ENCODE measurements at places on chromosomes 2 and 18.

DNA sequence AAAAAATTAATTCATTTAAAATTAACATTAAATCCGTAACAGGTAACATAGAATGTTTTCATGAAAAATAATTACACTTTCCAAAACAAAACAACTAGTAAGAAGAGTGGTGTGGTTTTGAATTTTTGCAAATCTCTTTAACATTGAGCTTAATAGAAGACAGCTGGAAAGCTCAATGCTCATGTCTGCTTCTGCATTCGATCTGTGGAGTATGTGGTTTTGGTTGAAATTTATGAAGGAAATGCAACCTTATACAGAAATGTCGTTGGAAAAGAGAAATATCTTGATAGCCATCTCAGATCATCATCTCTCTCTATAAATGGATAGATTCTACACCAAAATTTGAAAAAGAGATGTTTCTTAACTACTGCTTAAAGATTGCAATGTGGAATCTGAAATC lies 17.3 kb upstream of the FHL2 start:
- no peak for DNase-seq

GRCh38 chr2:172109256-172109987 lies 6.7 kb upstream of the DLX2 start:
- DNase-seq: no peak

DNA sequence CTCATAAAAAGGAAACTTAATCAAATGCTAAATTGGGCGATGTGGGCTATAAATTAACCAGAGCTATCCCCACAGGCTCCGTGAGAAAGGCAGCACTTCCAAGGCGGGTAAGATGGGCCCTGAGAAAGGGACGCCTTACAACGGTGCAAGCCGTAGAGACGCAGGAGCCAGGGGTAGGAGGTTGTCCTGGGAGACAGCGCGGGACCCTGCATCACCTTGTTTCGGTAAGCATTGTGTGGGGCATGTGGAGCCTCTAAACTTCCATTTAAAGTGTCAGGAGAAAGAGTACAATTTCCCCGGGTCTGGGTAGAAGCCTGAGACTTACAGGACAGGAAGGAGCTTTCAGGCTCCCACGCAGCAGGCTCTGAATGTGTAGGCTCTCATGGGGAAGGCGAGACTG lies 1.2 kb upstream of the PER2 start:
- DNase-seq: no peak

GRCh38 chr2:37506407-37507050 lies 162.1 kb downstream of the QPCT start:
- DNase-seq: no peak

GRCh38 chr18:38520786-38521185 lies 955.2 kb upstream of the CELF4 start:
- no peak for DNase-seq

DNA sequence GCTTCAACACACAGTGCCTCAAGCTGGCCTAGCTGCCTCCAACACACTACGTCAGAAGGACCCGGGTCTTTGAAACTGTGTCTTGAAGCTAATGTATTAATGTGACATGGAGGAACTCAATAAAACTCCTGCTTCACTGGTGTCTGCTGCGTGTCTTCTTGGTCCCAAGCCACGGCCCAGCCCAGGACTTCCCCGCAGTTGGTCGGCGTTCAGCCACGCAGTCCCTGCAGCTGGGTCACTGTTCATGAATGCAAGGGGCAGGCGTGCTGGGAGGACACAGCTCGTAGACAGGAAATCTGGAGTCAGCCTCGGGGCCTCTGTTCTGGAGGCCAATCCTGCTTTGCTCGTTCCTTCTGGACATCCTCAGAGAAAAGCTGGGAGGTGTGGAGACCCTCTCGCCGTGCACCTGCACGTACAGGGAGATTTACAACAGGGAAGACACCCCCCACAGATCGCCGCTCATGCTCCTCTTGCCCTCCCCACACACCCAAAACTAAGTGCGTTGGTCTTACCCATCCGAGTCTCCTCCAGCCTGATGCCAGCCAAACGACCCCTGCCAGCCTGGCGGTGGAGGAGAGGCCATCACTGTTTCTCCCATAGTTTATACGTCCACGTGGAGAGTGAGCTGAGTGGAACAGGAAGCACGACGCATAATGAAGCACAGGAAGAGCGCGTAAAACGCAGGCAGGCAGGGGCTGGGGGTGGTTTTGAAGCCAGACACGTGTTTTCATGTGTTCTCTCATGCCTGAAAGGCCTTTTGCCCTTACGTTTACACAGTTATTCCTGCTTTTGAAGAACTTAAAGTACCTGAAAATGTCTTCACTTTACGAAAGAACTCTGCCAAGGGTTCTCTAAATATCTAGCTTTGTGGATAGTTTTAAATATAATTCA lies 39.7 kb downstream of the ADI1 start:
- DNase-seq: no peak

DNA sequence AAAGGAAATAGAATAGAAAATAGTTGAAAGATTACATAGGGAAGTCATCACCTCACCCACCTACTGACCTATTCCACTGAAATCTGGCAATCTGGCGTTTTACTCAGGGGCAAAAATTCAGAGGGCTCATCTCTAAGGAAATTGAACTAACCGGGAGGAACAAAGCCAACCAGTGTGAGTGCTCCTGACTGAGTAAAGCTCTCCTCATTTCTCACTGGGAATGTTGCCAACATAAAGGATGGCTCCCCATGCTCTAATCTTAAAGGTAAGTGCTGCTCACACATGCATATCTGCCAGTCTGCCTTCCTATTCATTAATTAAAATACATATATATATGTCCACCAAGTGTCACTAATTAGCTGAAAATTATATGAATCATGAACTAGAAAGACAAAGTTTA lies 13.5 kb upstream of the DOK6 start:
- DNase-seq: no peak

GRCh38 chr2:39378968-39379367 lies 58.1 kb downstream of the MAP4K3 start:
- DNase-seq: no peak

DNA sequence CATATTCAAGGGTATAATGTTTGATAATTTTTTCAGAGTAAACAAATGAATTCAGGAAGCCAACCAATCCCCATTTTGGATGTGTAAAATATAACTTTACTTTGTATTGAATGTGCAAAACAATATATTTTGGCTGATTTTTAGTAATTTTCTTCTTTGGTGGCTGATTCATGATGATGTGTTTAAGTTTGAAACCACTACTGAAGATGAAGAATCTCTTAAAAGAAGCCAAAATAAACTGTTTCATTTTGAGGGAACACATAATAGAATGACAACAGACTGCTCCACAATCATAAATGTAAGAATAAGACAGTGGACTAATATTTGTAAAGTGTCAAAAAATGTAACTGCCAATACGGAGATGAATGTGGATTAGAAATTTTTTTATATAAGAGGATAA lies 52.5 kb upstream of the TRIM43 start:
- no peak for DNase-seq

GRCh38 chr18:78754311-78755043 lies 225.1 kb upstream of the SALL3 start:
- DNase-seq: no peak

DNA sequence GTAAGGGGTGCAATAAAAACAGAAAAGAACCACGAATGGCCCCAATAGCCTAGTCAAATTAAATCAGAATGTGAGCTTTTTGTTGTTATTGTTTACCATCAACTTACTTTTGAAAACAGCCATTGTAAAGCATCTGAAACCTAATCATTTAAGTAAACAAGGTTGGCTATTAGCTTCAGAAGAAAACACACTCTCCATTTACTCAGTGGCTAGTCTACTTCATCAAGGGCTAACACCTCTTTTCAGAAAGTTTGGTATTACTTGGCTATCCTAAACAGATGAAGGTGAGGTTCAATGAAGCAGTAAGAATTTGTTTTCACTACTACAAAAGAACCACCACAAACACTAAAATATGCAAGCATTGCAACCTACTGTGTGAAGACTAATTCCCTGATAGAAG lies 398.0 kb downstream of the CDH2 start:
- no peak for DNase-seq

- DNase-seq: no peak
Observed at GRCh38 chr2:117700471-117700870, 114.0 kb upstream of the DDX18 start.

DNA sequence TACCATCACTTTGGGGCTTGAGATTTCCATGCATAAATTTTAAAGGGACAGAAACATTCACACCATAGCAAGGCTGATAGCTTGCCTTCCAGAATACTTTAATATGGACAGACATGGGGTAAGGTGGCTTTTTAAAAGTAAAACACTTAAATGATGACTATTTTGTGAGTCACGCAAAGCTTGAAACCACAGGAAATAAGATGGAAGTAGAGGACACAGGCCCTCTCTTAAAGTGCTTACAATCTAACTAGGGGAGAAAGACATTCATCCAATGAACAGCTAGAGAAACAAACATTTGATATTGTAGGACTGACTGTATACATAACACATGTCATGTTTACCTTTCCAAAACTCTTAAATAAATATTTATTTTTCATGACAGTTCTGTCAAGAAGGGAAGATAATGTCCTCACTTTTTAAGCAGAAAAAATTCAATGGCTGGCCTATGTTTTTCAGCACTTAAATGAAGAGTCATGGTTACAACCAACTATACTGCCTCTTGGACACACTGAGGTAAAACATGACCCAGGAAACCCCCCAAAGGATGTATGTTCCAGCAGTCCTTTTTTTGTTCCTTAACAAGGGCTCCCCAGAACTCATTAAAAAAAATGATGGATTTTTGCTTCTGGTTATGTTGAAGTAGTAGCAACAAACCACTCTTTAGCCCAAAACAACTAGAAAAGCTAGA lies 120.0 kb upstream of the RBMS1 start:
- DNase-seq: no peak

DNA sequence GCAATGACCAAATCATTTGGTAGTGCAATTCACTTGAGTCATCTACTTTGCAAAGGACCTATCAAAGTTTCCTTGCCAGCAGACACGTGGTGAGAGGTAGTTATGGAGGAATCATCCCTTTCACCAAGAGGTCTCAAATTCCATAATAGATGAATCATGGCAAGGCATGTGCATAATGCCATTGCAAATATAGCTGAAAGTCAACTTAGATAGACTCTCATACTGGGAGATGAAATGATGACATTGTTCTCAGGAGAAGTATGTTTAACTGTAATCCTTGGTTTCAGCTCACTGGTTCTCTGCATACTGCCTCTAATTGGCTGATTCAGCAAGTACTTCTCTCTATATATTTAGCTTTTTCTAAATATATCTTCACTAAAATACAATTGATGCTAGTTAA lies 57.2 kb downstream of the CALCRL start:
- DNase-seq: no peak

- DNase-seq: no peak
Observed at GRCh38 chr2:204869132-204869823, 324.0 kb downstream of the PARD3B start.

- no peak for DNase-seq
Observed at GRCh38 chr2:5976531-5977065, 284.4 kb downstream of the SOX11 start.

DNA sequence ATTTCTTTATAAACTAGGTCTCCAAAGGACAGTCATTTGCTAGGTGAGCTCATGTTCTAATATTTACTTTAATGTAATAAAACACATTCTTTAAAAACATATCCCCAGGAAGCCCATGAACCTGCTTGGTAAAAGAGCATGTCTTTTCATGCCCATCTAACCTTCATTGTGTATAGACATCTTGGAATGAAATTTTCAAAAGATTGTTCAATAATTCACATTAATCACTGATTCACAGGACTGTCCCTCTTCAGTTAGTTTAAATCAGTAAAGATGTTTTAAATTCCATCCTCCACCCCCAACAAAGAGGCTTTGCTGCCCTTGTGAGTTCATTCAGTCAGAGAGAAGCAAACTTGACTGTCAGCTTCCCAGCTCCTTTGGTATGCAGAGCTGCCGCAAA lies 633.4 kb upstream of the CELF4 start:
- DNase-seq: no peak

DNA sequence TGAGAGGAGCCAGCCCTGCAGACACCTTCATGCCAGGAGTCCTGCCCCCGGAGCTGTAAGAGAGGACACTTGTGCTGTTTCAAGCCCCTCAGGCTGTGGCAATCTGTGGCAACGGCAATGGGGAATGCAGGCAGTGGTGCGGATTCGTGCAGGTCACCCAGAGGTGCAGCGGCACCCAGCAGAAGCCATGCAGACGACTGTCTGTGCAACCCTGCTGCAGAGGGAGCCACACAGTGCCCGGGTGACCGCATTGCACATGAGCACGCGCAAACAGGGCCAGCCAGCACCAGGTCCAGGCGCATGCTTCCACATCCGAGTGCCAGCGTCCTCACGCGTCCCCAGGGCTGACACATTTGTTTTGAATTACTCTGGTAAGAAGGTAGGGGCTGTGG lies 84.8 kb upstream of the GPC1 start:
- DNase-seq: no peak

DNA sequence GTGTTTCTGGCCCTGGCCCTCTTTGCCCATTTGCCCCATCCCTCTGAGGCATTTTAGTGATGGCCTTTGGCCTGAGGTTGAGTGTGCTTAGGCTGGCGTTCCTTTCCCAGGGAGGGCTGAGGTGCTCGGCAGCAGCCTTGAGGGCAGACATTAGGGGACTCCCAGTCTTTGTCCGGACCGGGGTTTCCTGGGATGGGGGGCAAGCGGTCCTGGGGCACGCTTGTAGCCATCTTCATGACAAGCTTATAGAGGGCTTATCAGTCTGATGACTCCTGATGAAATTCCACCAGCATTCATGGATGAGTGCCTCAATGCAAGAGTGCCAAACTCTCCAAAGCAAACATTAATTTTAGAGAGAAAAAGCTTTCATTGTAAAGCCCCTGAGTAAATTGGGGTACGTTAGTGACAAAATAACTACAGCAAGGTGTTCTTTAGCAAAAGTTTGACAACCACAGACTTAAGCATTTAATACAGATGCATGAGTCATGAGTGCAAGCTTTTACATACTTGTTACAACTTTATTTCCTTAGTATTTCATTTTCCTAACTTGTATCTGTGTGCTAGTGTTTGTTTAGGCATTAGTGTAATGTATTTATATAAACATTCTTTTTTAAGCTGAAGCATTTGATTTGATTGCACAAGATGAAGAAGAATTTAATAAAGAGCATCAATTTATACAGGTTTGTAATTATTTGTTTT lies 45.6 kb downstream of the CEP192 start:
- no peak for DNase-seq

- DNase-seq: no peak
Observed at GRCh38 chr18:53417003-53417402, 807.5 kb downstream of the MBD2 start.

- DNase-seq: no peak
Observed at GRCh38 chr18:8758466-8758865, 53.1 kb downstream of the MTCL1 start.

DNA sequence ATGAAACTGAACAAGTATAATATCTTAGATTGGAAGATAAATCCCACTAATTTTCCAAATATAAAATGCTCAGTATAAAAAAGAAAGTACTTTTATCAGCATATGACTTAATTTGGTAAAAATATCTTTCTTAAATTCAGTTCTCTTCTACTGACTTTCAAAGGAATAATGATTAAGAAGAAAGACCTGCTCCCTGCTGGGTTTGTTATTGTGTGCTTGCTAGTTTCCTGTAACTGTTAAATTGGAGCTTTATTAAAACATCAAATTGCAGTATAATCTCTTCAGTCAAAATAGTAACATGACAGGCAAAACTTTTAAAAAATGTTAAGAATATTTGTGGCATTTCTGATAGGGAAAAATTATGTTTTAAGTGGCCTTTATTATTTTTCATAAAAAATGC lies 1317.4 kb upstream of the CDH2 start:
- no peak for DNase-seq
